NCI-H187 (cell line): ENCODE measurements at places on chromosomes 11 and 22.

GRCh38 chr11:35420371-35420770 is 1.0 kb upstream of the SLC1A2 start:
- no peak for DNase-seq

- DNase-seq, result no peak
Measured at GRCh38 chr11:3669742-3670183, 1.4 kb downstream of the CHRNA10 start.

DNA sequence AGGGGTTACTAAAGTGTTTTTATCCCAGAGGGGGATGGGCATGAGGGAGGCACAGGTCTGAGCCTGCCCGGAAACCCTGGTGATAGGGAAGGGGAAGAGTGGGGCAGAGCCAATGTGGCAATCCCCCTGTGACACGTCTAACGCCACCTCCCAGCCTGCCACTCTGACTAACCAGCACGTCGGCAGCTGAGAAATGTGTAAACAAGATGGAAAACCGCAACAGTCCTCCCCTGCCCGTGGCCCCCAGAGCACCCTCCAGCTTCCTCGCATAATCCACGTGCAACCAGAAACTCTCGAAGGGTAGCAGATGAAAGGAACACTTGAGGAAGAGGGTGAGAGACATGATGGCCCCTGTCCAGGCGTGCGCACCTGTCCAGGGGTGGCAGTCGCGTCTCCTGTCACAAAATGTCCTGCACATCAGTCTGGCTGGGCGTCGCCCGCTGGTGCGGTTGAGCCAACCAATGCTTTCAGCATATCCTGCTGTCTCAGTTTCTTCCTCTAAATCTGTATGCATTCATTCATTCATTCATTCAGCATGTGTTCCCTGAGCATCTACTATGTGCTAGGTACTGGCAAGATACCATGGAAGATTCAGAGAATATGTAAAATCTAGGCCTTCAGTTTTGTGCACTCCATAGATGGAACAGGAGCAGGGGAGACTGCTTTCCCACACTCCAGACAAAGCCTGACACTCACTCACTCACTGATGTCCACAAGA is 4.5 kb downstream of the TMPRSS4 start:
- DNase-seq, result no peak

GRCh38 chr11:78954696-78955095 is 380.0 kb upstream of the NARS2 start:
- DNase-seq, result no peak

DNA sequence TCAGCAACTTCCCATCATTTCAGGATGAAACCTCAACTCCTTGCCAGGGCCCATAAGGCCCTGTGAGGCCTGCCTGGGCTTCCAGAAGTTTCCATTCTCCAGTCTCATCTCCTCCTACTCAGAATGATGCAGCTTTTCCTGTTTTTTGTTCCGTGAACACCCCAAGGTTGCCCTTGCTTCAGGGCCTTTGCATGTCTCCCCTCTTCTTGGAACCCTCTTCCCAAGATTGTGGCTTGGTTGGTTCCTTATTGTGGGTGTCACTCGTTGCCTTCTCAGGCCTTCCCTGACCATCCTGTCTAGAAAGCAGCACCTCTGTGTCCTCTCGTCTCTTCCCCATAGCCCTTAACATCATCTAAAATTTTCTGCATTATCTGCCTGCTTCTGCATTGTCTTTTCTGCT is 23.2 kb upstream of the YWHAH start:
- no peak for DNase-seq

DNA sequence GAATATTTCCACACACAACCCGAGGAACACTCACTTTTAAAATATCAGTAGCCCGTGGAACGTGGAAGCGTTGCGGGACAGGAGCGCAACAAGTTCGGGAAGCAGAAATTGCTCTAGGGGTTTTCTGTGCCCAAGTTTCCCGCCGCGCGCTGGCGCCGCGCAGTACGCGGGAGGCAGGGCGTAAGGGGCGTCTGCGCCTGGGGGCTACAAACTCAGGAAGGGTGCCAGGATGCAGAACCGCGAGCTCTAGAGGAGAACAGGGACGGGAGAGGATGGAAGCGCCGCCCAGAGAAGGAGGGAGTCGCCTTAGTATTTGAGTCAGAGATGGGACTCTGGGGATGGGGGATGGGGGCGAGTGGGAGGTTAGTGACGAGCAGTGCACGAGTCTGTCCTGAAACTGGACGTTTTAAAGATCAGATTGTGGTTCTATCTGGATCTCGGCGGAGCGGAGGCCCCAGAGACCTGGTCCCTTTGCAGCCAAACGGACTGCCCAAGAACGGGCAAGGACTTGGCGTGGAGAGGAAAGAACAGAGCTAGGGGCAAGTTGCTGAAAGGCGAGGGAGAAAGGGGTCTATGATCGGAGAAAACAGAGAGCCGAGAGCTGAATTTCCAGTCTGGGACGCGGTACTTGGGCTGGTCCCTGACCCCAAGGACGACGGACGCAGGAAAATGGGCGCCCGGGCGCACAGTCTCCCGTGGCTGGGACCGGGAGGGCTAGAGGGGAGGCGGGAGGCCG is 4.7 kb downstream of the BSX start:
- no peak for DNase-seq

DNA sequence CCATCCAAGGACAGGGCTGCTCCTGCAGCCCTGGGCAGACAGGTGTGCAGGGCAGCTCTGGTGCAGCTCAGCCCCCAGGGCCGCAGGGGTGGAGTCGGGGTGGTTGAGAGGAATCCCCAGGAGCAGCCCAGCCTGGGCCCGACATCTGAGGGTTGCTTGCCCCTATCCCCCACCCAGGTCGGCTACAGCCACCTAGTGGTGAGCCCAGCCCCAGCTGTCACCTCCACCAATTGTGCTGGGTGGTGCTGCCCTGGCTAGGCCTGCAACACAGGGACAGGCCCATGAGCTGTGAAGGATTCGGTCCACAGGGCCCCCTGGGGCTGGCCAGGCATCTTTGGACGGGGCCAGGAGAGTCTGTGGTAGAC is 29.6 kb downstream of the RTN4R start:
- DNase-seq, result no peak

- DNase-seq, result no peak
Measured at GRCh38 chr11:23233075-23233474, 372.8 kb upstream of the CCDC179 start.

GRCh38 chr11:35154952-35155351 is 16.0 kb downstream of the CD44 start:
- no peak for DNase-seq

- DNase-seq, result no peak
Measured at GRCh38 chr11:76747915-76748860, 35.0 kb upstream of the TSKU start.

DNA sequence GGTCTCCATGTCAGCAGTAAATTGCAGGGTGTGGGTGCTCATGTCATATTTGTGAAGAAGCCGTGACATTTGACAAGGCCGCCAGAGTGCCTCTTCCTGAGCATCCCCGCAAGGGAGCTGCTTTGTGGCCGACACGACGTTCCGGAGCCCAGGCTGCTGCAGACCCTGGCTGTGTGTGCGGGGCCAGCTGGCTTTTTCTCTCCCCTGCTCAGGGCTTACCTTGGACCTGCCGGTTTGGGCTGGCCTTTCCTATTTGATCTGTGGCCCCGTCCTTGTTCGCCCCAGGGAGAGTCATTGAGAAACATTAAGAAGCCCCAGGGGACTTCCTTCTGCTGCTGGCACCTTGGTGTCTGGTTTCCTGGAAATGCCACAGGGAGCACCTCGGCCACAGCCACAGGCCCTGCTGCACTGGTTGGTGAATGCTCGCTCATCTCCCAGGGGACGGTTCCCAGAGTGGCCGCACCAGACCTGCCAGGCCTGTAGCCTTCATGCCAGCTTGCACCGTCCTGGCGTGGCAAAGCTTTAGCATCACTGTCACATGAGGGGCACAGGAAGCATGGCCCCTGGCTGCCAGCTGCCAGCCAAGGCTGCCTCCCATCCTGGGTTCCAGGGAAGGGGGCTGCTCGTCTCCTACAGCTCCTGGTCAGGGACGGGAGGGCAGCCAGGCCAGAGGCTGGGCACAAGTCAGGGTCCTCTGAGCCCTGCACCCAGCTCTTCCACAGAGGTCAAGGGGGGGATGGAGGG is 5.4 kb downstream of the GRK2 start:
- no peak for DNase-seq
